ENCODE measurements at places on chromosomes 12 and 14. TPM values are rescaled to one million over a fixed set of nuclear protein-coding genes. Genes with fewer than 3 reads are reported as not detected.

TAS2R30 gene
- polyA plus RNA-seq = not detected

SERPINA3 gene
- polyA plus RNA-seq = 97.3 TPM

SPX gene
- 9.0 TPM for polyA plus RNA-seq

ALKBH1 gene
- 3.4 TPM for polyA plus RNA-seq

SRRM4 gene
- under 0.01 TPM for polyA plus RNA-seq

DAO gene
- not detected for polyA plus RNA-seq

AICDA gene
- polyA plus RNA-seq = 1.0 TPM

KRT79 gene
- 6.1 TPM for polyA plus RNA-seq

RNFT2 gene
- 0.47 TPM for polyA plus RNA-seq

KRT83 gene
- not detected for polyA plus RNA-seq

IAPP gene
- polyA plus RNA-seq = 0.33 TPM

ADAMTS20 gene
- polyA plus RNA-seq = not detected

LRTM2 gene
- polyA plus RNA-seq = not detected

NELL2 gene
- 0.26 TPM for polyA plus RNA-seq

ZC3H14 gene
- polyA plus RNA-seq = 18.0 TPM

SYT1 gene
- polyA plus RNA-seq = 0.59 TPM

KLHL33 gene
- 0.27 TPM for polyA plus RNA-seq

ZNF140 gene
- polyA plus RNA-seq = 11.2 TPM

C12orf42 gene
- polyA plus RNA-seq = not detected

UNC79 gene
- 0.10 TPM for polyA plus RNA-seq

SLC25A21 gene
- 0.54 TPM for polyA plus RNA-seq

NRXN3 gene
- 0.46 TPM for polyA plus RNA-seq

CAPZA3 gene
- not detected for polyA plus RNA-seq

CELA1 gene
- not detected for polyA plus RNA-seq

SLCO1A2 gene
- polyA plus RNA-seq = 0.01 TPM

RAPGEF3 gene
- polyA plus RNA-seq = 239 TPM

HOXC11 gene
- polyA plus RNA-seq = not detected

HSPB8 gene
- 9.4 TPM for polyA plus RNA-seq

INF2 gene
- 20.3 TPM for polyA plus RNA-seq

GALNT8 gene
- polyA plus RNA-seq = 0.46 TPM

USP44 gene
- polyA plus RNA-seq = 0.45 TPM

TUBA1A gene
- polyA plus RNA-seq = 154 TPM

MGAT4C gene
- polyA plus RNA-seq = 0.03 TPM

CRACR2A gene
- polyA plus RNA-seq = 1.5 TPM

DEGS2 gene
- 0.22 TPM for polyA plus RNA-seq

KIF5A gene
- polyA plus RNA-seq = 0.41 TPM

HCAR3 gene
- polyA plus RNA-seq = 0.81 TPM

PPP1R13B gene
- 9.7 TPM for polyA plus RNA-seq

TXNDC16 gene
- polyA plus RNA-seq = 2.4 TPM

DIO2 gene
- polyA plus RNA-seq = 0.09 TPM

CCDC175 gene
- not detected for polyA plus RNA-seq

MAP3K9 gene
- 0.24 TPM for polyA plus RNA-seq

BBOF1 gene
- polyA plus RNA-seq = 2.4 TPM

SLC6A15 gene
- not detected for polyA plus RNA-seq

PRH2 gene
- not detected for polyA plus RNA-seq

P3H3 gene
- polyA plus RNA-seq = 5.4 TPM

LRP1-AS gene
- polyA plus RNA-seq = not detected

DNAI7 gene
- polyA plus RNA-seq = 0.41 TPM

ATG2B gene
- polyA plus RNA-seq = 4.4 TPM

IQSEC3 gene
- polyA plus RNA-seq = 0.61 TPM

All from adipose tissue (tissue), 3 donors.